ENCODE measurements at places on chromosomes 13 and 19.

DNA sequence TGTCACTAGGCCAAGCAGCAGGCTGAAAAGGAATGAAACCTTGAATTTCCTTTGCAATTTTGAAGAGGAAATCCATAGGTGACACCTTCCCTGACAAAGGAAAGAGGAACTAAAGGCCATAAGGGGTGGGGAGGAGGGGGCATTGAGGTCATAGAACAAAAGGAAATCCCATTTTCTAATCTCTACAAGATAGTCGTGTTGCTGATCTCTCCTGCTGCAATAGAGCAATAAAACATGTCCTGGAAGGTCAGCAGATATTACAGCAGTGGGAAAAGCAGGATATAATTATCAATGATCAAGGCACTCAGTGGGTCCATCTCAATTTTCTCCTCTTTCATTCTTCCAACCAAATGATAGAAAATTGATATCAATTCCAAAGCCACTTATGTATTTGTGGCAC lies 20.3 kb upstream of the RAP2A start:
- DNase-seq = no peak

DNA sequence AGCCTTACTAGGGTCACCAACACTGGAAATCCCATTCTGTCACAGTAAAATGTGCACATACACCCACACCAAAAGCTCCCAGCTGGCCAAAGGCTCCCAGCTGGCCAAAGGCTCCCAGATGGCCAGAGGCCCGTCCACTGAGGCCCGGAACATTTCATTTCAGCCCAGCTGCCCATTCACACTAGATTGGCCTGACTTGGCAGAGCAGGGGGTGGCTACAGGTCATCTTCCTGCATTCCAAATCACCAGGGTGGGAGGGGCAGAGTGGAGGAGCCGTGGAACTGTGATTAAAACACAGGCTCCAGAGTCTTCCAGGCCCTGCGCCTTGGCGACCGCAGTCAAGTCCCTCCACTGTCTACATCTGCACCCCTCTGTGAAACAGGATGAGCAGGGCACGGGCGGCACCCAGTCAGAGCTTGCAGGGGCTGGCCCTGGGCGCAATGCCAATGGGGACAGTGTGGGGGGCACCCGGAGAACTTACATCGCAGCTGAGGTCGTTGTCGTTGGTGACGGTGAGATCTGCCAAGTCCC lies 10.1 kb upstream of the PRKD2 start:
- no peak for DNase-seq

- DNase-seq = no peak
These were observed 12.4 kb downstream of the NRTN start for GRCh38 chr19:5817218-5817617.

GRCh38 chr13:101555610-101556009 lies 103.1 kb downstream of the ITGBL1 start:
- DNase-seq = no peak

DNA sequence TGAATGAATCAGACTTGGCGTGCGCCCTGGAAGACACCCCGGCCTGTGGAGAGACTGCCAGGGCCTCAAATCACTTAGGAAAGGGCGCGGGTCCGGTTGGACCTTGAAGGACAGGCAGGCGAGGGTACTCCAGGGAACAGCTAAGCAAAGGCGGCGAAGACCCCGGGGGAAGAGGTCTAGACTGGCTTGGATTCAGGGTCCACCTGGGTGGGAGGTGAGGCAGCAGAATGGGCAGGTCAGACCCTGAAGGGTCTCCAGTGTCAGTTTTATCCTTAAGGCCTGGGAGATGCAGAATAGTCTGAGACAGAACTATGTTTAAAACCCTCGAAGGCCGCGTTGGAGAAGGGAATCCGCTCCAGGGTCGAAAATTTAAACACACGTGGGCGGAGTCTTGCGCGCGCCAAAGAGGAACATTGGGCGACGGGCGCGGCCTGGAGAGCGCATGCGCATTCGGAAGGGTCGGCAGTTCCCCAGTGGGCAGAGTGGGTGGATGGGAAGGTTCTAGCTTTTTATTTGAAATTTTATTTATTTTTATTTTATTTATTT lies 567 bp upstream of the SMG9 start:
- DNase-seq = no peak

DNA sequence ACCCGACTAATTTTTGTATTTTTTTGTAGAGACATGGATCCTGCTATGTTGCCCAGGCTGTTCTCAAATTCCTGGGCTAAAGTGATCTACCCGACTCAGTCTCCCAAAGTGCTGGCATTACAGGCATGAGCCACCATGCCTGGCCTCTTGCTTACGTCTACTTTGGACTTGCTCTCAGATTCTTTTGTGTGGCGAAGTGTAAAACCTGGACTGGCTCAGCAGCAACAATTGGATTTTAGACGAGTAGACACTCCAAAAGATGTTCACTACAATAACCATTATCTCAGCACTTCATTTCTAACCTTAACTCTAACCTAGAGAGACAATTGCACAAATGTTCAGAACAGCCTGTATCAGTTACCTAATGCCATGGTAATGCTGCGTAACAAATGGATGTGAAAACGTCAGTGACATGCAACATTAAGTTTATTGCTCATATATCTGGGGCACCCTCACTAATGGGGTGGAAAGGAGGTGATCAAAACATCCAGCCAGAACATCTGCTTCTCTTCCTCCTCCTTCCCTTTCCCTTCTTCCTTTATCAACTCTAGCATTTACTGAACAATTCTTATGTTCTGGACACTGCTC lies 124.9 kb upstream of the MRI1 start:
- no peak for DNase-seq

DNA sequence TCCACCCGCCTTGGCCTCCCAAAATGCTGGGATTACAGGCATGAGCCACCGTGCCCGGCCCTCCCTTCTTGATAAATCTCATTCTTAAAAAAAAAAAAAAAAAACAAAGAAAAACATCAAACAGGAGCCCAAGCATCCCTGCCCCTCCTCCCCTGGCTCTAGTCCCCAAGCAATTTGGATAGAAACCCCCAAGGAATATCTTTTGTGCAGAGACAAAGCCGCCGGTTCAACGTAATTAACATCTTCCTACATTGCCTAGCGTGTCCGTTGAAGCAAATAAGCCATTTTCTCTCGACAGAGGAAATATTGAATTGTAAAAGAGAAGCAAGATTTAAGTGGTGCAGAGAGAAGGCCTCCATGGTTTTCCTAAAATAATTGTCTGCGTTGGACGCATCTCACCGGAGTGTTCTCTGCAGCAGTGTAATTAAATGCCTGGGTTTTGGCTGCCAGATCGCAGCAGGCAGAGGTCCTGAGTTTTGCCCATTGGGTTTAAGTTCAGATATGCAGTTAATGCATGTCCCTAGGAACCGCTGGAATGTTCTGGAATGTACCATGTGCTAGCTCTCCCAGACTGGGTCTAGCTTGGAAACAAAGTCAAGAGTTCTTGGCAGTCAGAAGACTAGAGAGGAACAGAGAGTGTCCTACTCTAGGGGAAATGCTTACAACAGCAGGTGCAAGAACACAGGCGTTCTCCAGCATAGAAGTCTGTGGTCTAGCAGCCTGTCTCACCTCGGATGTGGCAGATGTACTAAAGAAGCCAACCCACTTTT lies 30.8 kb downstream of the PIN1 start:
- DNase-seq = no peak

- no peak for DNase-seq
These were observed 12.7 kb downstream of the CLEC4M start for GRCh38 chr19:7775761-7776160.

DNA sequence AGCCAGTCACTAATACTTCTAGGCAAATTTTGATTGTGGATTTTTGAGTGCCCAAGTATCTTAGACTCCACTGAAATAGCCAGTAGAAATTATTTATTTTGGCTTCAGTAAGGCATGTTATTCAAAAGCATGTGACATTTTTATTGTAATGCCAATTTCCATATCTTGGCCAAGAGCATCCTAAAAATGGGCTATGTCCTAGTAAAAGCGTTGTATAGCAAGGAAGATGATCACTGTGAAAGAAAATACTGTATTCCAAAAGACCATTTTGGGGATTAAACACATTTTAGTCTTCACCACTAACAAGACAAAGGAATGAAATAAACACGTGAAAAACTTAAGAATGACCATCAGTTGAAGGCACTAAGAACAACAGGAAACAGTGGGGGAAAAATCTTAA lies 149.1 kb downstream of the NUFIP1 start:
- no peak for DNase-seq

- DNase-seq = no peak
These were observed 249.6 kb downstream of the ENOX1 start for GRCh38 chr13:43537124-43537523.

- no peak for DNase-seq
These were observed 118.7 kb downstream of the RNF17 start for GRCh38 chr13:24882665-24883064.

DNA sequence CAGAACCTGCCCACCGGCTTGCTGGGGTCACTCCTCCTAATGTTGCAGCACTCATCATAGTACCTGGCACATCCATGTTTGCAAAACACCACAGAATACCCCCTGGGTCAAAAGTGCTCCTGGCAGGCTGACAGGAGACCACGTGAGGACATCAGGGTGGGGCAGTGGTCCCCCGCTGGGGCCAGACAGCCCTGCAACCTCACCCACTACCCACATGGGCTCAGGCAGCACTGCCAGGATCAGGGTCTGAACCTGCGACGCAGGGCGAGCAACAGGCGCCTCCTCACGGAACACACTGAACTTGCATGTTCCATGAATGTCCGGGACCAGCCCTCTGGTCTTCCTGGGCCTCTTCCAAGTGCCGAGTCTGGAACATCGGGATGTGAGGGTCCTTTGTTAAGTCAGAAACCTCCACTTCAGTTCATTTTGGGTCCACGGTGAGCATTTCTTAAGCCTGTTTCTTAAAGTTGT lies 1.4 kb upstream of the SLC7A9 start:
- DNase-seq = no peak

DNA sequence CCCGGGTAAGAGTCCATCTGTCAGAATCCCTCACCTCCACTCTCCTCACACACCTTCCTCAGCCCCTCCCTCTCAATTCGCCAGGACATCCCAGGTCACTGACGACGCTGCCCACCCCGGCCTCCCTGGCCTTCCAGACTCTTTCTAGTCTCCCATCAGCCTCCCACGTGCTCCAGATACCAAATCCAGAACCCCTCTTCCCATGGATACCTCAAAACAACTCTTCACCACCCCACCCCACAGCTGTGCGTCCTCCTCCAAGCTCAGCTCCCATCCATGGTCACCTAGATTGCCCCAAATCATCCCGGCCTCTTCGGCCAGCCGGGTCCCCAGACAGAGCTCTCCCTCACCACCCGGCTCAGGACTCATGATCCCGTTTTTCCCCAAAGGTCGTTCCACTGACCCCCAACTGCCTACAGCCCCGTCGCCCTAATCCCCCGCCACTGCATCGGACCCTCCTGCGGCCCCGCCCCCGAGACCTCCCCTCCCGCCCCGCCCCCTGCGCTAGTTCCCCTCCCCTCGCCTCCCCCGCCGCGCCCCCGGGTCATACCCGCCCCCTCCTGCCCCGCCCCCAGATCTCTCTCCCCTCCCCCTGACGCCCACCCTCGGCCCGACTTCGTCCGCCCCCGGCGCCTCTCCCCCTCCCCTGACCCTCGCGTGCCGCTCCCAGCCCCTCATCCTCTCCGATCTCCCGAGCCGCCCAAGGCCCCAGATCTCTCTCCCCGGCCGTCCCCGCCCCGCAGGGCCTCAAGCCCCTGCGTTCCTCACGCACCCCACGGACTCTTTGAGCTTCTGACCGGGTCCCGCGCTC lies 546 bp downstream of the UBXN6 start:
- DNase-seq = no peak

GRCh38 chr19:48625891-48626327 lies 6.6 kb downstream of the SPHK2 start:
- no peak for DNase-seq

DNA sequence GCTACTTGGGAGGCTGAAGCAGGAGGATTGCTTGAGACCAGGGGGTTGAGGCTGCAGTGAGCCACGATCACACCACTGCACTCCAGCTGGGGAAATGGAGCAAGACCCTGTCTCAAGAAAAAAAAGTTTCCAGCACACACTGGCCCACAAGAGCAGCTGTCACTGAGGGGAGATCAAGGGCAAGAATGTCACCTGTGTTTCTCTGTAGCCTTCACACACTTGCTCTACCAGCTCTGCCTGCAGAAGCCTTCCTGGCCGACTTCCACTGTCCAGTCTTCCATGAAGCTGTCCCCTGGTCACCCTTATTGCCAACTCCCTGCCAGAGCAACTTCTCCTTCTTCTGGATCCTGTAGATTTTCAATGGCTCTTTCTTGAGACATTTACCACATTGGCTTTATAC lies 158.0 kb downstream of the KCTD15 start:
- no peak for DNase-seq

DNA sequence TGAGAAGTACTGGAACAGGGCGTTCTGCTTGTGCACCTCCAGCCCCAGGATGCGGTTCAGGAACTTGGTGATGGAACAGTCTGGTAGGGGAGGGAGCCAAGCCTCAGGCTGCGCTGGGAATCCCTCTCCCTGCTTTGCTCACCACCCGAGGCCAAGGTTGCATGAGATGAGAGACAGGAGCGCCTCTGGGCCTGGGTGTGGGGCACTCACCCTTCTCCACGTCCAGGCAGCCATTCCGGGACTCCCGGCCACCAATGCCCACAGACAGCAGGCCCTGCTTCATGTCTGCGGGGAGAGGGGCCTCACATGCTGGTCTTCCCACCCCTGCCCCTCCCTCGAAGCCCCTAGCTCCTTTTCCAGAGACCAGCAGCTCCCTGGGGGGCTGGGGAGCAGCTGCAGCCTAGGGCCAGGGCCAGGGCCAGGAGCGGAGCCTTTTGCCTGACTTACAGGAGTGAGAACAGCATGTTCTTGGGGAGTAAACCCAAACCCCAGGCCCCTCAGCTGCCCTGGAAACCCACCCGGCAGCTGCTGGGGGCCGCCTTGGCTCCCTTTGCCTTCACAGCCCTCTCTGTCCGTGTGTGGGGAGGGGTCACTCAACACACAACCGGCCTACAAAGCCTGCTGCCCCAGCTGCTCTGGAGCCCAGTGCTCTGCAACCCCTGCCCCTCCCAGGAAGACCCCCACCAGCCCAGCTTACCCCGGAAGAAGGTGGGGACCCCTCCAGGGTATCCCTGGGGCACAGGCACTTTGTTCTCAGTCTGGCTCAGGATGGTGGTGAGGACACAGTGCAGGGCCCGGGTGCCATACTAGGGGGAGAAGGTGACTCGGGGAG lies 7.2 kb downstream of the GPX4 start:
- no peak for DNase-seq

GRCh38 chr19:22517496-22518411 lies 95.6 kb upstream of the ZNF98 start:
- DNase-seq = no peak

DNA sequence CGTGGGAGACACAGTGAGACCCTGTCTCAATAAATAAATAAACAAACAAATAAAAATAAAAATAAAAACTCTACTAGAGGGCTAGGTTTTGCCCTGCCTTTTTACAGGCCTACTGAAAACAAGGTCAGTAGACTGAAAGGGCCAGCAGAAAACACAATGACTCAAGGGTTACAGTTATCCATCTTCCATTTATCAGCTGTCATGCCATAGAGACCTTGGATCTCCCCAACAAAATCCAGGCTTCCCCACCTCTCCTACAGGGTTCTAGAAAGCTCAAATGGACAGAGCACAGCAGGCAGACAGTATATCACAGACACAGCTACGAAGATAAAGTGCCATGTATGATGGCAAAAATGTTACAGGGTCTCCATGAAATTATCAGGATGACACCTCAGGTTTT lies 54.4 kb downstream of the FOXO1 start:
- no peak for DNase-seq
